NCI-H146 (cell line): ENCODE measurements at places on chromosomes 7 and 10.

GRCh38 chr7:157564517-157565177 is 227.8 kb downstream of the DNAJB6 start:
- no peak for DNase-seq

DNA sequence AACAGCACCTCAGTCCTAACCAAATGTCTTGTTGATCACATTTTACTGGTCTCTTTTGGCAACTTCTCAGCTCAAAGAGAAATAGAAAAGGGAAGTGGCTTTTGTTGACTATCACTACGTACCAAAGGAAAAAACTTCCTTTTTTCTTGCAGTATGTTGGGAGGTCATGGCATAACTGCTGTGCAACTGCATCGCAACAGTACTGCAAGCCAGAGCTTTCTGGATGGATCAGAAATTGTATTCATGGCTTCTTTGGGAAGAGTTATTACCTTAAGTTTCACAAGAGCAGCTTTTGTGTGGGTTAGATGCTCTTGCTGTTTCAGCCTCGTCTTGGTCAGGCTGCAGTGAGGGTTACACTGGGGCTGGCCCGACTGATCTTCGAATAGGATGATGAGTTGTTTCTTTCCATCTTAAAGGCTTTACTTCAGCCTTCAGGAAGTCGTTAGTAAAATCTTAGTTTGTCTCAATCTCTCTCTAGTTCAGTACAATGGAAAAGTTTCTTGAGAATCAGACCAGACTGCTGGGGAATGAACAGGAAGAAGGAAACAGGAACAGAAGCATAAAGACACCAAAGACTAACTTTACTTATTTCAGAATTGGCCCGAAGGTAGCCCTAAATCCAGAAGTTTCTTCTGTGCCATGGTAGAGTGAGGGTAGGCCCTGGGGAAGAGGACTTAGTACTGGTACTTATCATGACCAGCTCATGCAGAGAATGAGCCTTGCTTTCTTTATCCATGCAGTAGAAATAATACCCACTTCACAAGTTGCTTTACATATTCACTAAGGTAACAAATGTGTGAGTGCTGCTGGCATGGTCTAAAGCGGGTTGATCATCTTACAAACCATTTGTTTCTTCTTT is 153.6 kb downstream of the CELF2 start:
- no peak for DNase-seq

GRCh38 chr7:15213093-15213492 is 310.5 kb upstream of the DGKB start:
- no peak for DNase-seq

GRCh38 chr10:4568731-4569130 is 257.3 kb upstream of the AKR1E2 start:
- no peak for DNase-seq

DNA sequence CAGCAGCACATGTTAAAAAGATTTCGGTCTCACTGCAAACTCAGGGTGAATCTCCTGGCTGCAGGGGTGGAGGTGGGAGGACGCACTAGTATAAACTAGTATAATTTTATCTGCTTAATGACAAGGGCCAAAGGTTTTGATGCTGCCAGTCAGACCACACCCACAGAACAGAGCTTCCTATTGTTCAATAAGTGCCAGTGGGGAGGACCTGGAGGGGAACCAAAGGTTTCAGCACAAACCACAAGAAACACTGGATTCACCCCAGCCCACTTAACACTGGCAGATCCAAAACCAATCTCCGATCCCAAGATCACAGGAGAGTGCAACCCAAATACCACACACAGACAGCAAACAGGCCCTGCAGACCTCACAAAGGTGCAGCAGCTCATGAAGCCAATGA is 6.6 kb downstream of the VOPP1 start:
- no peak for DNase-seq
